ENCODE measurements at places on chromosomes 3 and 15.
A peak's percentile ranks its signal among the peaks of the same experiment; 100 is the strongest.

DNA sequence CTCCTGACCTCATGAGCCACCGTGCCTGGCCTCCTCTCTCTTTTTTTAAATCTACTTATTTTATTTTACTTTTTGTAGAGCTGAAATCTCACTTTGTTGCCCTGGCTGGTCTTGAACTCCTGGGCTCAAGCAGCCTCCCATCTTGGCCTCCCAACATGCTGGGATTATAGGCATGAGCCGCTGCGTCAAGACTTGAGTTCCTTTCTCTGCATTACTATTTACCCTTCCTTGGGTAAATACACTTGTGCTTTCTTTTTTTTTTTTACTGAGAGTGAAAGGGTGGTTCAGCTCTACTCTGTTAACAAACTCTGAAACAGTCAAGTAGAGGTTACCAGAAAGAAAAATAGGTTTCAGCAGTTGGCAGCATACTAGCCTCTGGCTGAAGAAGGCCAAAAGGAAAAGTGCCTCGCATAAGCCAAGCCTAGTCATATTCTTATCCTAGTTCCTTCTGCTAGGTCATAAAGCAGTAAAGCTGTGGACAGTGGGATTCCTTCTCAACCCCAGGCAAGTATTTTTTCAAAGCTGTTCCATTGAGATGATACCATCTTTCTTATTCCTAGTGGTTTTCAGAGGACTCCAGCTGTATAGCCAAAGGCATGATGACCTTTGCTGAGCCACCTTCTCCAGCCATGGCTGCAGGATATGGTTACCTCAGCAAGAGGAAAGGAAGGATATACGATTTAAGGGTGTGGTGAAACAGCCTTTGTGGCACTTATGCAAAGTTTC is 135.1 kb downstream of the RBPMS2 start:
- no peak for DNase-seq

GRCh38 chr15:55277116-55277564 is 12.5 kb downstream of the RAB27A start:
- peak; percentile 59 for DNase-seq

GRCh38 chr3:77323626-77324025 is 283.7 kb downstream of the ROBO2 start:
- no peak for DNase-seq

- no peak for DNase-seq
Observed at GRCh38 chr15:32849769-32850668, 132.2 kb downstream of the GREM1 start.

DNA sequence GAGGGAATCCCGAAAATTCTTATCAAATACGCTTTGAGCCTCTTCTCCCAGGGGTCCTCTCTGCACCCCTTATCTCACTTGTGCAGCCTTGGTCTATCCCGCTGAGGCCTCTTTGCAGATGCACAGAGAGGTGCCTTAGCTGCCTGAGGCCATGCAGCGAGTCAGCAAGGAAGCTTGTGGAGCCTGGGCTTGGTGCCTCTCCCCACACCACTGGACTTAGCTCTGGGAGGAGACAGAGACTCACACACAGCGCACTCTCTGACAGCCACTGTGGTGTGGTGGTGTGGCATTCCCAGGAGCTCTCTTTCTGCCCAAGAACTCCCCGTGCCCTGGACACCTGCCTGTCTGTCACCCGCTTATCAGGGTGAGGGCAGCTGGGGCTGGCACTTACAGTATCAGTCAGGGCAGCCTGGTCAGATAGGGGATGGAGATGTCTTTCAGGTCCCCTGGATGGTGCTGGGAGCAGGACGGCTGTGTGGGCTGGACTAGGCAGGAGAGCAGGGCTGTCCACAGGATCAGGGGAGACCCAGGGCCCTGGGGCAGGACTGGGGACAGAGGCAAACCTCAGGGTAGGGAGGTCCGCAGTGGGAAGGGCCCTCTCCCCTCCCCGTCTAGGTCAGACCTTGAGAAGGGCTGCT is 10.2 kb upstream of the LINGO1 start:
- DNase-seq, result no peak

DNA sequence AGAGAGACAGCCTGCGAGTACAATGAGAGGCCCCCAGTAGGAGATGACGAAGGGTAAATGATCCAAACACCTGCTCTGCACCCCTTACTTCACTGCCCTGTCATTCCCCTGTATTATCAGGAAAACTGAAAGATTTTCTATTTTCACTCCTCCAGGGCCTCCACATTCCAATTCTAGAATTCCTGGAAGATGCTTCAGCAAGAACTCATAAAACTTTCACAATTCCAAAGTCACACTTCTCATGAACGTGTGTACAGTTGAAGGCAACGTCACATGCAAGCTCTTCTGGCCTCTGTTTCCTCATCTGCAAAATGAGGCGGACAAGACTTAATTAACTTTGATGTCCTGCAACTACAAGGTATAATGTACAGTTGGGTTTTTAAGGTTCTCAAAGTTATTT is 62.8 kb upstream of the SPATA12 start:
- no peak for DNase-seq

GRCh38 chr15:35674873-35675781 is 129.2 kb upstream of the DPH6 start:
- DNase-seq, result no peak

GRCh38 chr15:85646538-85647091 is 148.1 kb downstream of the KLHL25 start:
- no peak for DNase-seq

GRCh38 chr15:72358650-72359171 is 17.1 kb downstream of the HEXA start:
- no peak for DNase-seq

DNA sequence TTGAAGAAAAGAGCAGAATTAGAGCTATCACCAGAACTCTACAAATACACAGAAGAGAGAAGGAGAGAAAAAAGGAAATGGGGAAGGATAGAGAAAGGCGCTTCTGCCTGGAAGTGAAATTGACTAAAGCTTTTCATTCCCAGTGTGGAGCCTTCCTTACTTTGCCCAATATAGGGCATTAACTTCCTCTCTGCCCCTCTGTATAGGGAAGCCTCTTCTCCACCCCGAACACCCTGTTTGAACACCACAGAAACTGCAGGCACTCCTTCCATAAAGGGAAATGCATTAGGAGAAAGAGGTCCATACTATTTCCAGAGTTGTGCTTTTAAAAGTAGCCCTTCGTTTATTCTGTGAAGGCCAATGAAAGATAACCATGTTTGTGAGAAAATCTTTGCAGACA is 248.5 kb downstream of the RAP2B start:
- no peak for DNase-seq

- no peak for DNase-seq
Observed at GRCh38 chr3:83438188-83438587, 1520.6 kb upstream of the CADM2 start.

All from central memory CD8-positive, alpha-beta T cell (primary cell).